ENCODE measurements at places on chromosomes 3 and 15. TPM values are rescaled to one million over a fixed set of nuclear protein-coding genes. Genes with fewer than 3 reads are reported as not detected.
A peak's percentile ranks its signal among the peaks of the same experiment; 100 is the strongest.

CCDC13 gene
- total RNA-seq = not detected

PTH1R gene
- total RNA-seq = 0.49 TPM

CHRM5 gene
- total RNA-seq = not detected

GMNC gene
- 0.02 TPM for total RNA-seq

LSAMP gene
- total RNA-seq = 0.25 TPM

CFAP44 gene
- 1.5 TPM for total RNA-seq

GRCh38 chr3:20924646-20925385 is 738.8 kb upstream of the SGO1 start:
- peak; percentile 36 for DNase-seq

- no peak for DNase-seq
Measured at GRCh38 chr15:80613762-80614365, 81.2 kb upstream of the ABHD17C start.

DNA sequence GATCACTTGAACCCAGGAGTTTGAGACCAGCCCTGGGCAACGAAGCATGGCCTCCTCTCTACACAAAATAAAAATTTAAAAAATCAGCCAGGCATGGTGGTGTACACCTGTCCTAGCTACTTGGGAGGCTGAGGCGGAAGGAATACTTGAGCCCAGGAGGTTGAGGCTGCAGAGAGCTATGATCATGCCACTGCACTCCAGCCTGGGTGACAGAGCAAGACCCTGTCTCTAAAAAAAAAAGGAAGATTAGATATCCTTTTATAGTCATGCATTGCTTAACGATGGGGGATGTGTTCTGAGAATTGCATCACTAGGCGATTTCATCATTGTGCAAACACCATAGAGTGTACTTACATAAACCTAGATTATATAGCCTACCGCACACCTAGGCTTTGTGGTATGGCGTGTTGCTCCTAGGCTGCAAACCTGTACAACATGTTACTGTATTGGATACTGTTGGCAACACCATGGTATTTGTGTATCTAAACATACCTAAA is 12.6 kb downstream of the ALAS1 start:
- no peak for DNase-seq

DNA sequence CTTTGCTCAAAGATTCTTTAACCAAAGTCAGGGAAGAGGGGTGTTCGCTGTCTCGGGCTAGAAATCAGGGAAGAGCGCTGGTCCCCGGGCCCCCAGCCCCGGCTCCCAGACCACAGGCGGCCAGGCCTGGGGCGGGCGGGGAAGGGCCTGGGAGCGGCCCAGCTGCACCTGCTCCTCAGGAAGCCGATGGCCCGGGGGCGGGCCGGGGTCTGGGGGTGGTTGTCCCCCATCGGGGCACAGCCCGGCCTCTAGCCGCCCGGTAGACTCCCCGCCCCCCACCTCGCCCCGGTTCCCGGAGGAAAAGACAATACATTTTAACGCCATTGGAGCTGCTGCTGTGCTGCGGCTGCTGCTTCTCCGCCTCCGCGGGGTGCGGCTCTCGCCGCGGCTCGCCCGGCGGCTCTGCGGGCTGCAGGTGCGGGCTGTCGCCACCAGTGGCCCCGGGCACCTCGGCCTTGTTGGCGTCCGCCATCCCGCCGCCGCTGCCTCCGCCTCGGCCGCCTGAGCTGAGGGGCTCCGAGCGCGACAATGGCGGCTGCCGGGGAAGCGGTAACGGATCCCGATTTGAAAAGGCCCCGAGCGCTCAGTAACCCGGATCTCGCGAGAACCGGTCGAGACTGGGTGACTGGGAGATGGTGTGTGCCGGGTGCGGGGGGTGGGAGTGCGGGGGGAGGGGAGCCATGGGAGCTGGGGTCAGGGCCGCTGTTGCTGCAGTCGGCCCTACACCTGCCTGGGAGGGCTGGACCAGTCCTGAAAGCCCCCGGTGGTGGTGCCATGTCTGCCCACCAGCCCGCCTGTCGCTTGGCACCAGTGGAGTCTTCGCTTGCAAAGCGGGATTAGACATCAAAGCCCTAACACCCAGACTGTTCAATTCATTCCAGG is at the start of gene MYEF2:
Gene MYEF2 (minus strand): TSS at position 530 of the 882 bp plus-strand sequence. CDS start 58 bp downstream, at position 472.
- DNase-seq = peak; percentile 85

DNA sequence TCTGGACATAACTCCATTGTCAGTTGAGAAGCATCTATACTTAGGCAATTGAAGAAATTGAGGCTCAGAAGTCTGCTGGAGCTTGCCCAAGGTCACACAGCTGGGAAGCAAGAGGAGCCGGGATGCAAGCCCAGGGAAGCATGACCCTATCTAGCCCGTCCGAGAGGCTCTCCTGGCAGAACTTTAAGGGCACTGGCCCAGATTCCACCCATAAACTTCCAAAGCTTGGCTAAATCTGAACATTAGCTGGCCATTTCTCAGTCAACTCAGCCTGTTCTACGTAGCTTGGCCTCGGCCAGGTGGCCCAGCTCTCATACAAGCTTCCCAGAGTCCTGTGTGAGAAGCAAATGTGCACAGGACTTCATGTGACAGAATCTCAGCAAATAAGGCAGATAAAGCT is 75.8 kb downstream of the LRIG1 start:
- no peak for DNase-seq

DNA sequence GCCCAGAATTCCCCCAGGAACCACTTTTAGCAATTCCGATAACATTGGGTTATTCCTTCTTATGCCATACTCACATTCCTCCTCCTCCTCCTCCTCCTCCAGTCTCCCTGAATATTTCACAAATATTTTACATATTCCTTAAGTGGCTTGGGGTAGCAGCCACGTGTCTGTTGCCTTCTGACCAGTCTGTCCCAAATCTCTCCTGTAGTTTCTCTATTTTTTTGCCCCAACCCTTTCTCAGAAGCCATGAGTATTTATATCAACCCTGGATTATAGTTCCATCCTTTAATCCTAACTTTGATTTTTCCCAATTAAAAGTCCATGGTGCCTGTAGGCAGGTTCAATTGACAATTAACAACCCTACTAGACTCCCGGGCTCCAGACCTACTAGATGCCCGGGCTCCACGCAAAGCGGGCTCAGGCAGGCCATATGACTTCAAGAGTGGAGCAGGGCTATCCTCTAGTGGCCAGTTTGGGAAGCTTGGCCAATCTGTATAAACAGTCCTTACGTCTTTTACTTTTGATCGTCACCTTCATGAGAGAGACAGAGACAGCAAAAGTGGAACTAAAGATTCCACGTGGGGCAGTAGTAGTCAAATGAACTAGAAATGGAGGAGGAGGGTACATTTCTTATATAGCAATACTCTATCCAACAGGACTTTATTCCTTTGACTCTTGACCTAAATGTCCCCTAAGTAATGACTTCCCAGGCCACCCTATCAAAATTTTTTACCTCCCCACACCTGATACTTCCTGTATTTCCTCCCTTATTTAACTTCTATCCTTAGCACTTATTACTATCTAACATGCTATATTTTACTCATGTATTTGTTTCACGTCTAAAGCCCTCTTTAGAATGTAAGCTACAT is 69.7 kb downstream of the USF3 start:
- peak; percentile 75 for DNase-seq

DNA sequence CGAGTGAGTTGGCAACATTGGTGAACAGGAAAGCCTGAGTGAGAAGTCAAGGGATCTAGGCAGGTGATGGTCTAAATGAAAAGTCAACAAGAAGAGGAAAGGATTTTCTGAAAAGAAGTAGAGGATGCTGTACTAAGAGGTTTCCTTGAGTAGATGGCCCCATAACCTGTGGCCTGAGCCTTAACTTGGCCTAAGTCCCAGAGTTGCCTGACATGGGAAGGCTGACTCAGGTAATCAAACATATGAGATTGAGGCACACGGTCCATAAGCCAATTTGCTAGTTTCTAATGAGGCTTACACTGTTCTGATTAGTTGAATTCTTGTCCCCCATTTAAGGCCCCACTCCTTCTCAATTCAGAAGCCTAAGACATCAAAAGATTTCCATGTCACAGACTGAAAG is 262.5 kb upstream of the LMCD1 start:
- DNase-seq = no peak

- DNase-seq = no peak
Measured at GRCh38 chr3:164478323-164478722, 600.0 kb downstream of the SI start.

DNA sequence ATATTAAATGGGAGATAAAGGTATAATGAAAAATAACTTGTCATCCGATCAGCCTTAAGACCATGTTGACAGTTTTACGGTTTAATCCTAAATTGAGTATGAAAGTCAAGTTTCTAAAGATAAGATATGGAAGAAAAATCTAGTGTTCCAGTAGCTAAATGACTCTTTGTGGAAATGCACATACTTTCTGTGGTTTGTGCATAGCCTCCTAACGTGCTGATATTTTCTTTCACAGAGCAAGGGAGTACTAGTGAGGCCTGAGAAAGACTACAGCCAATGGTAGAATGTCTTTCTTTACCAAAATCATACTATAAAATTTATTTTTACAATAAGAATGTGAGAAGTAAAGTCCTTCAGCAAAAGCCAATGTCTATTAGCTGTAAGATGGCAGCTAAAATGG is 430.6 kb upstream of the RGMA start:
- no peak for DNase-seq

DNA sequence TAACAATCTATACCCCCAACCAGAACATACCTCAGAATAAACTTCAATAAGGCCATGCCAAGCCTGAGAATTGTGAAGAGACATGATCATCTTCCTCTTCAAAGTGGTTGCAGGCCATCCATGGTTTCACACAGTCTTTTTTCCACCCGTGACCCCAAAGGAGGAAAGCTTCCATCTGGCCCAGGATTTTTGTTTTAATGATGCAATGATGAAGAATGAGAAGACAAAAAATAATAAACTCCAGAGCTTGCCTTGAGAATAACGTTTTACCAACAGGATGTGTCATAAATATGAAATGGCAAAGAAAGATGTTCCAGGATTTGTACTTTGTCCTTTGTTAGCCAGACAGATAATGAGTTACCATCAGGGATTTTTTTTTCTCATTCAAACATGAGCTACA is 201.9 kb downstream of the WNT5A start:
- DNase-seq = no peak

GRCh38 chr3:117104381-117104780 is 394.8 kb downstream of the TUSC7 start:
- DNase-seq = no peak

- no peak for DNase-seq
Measured at GRCh38 chr3:30638685-30639412, 32.4 kb downstream of the TGFBR2 start.

- DNase-seq = no peak
Measured at GRCh38 chr3:183254487-183255347, 1.7 kb downstream of the B3GNT5 start.

- no peak for DNase-seq
Measured at GRCh38 chr3:175107231-175107630, 248.1 kb downstream of the NAALADL2 start.
